ENCODE measurements at places on chromosomes 12 and 14. TPM values are rescaled to one million over a fixed set of nuclear protein-coding genes. Genes with fewer than 3 reads are reported as not detected.

Gene AJUBA
- total RNA-seq, result 17.0 TPM

DNA sequence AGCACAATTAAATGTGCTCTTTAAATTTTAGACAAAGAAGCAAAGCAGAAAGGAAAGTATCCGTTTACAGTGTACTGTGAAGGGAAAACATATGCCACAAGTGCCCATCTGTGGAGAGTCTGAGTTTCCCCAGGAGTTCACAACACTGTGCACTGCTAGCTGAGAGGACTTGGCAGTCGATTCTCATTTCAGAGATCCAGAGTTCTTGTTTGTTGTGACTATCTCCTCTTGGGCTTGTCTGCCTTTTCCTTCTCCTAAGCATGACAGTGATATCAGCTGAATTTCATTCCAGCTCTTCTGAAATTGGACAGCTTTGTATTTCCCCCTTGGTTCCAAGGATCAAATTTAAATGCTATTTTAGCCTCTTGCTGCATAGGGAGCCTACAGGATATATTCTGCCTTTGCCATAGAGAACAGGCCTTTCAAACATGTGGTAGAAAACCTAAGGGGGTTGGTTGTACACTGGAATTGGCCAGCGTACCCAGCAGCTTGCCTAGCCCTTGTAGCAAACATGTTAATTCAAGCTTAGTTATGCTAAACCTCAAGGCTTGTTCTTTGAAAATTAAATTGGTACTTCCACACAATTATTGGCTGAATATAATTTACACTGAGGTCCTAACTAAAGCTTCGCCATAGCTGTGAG lies 259.2 kb upstream of the NOVA1 start:
- peak; percentile 92 for DNase-seq

Gene HCAR2
- total RNA-seq, result not detected

DNA sequence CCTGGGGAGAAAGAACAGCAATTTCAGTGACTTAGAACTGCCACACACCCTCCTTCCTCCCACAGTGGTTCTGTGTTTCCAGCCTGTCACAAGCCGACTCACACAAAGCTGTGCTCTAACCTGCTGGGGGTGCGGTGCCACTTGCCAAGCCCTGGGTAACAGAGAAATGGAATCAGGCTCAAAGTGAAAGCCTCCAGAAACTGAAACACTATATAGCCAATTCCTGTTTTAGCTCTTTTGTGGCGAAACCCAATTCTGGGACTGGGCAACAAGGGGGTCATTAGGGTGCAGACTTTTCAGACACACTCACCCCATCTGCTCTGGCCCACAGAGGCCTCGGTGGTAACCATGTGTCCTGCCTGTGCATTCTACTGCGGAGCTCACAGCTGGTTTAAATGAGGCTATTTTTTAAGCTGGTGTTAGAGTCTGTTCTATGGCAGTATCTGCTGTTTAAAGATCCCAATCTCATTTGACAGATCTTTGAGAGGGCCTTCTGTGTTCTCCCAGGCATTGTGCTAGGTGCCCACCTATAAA lies 15.2 kb upstream of the ACTR6 start:
- peak; percentile 36 for DNase-seq

Gene GARIN6
- not detected for total RNA-seq

Measured in G401 (cell line).